PC-3 (cell line): ENCODE measurements at places on chromosomes 16 and 17. TPM values are rescaled to one million over a fixed set of nuclear protein-coding genes. Genes with fewer than 3 reads are reported as not detected.

OVCA2 gene
- 45.7 and 58.6 TPM in 2 replicates for total RNA-seq

IGF2BP1 gene
- 1.2 and 1.3 TPM in 2 replicates for total RNA-seq

PIPOX gene
- 0.87 and 1.5 TPM in 2 replicates for total RNA-seq

CD300A gene
- not detected in 2 replicates for total RNA-seq

CNTNAP4 gene
- 0.17 TPM in 1 of 2 replicates, not detected in the other for total RNA-seq

ITGB4 gene
- 273 and 362 TPM in 2 replicates for total RNA-seq

AOC2 gene
- total RNA-seq: 0.63 and 1.4 TPM in 2 replicates
